ENCODE measurements at places on chromosomes 12 and 14. TPM values are rescaled to one million over a fixed set of nuclear protein-coding genes. Genes with fewer than 3 reads are reported as not detected.

- no peaks in the 10 kb centered on the region for H3K36me3 ChIP-seq
- no peaks in the 10 kb centered on the region for H3K27me3 ChIP-seq
- H3K27ac ChIP-seq, result no peak overlapping the region
- no peaks in the 10 kb centered on the region for H3K4me1 ChIP-seq
Measured at GRCh38 chr14:106493962-106494823, 967.8 kb downstream of the TMEM121 start.

DNA sequence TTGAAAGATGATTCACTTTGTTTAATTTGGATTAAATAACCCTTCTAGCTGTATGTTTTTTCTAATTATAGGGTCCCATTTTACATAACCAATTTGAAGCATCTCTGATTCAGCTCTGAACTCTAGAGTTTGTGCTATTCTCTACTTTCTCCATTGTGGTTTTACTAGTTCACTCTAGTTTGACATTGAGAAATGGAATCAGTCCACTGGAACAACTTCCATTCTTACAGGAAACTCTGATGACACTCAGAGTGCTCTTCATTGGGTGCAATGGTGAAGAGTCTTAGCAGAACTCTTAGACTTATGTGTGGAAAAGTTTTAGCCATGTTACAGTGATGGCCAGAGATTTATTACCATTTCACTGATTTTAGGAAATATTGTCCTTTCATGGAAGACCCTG, 140.7 kb downstream of the DYRK2 start:
- DNase-seq, result no peak
- no peaks in the 10 kb centered on the region for H3K4me1 ChIP-seq
- no peaks in the 10 kb centered on the region for H3K27me3 ChIP-seq
- H3K36me3 ChIP-seq, result no peaks in the 10 kb centered on the region

DNA sequence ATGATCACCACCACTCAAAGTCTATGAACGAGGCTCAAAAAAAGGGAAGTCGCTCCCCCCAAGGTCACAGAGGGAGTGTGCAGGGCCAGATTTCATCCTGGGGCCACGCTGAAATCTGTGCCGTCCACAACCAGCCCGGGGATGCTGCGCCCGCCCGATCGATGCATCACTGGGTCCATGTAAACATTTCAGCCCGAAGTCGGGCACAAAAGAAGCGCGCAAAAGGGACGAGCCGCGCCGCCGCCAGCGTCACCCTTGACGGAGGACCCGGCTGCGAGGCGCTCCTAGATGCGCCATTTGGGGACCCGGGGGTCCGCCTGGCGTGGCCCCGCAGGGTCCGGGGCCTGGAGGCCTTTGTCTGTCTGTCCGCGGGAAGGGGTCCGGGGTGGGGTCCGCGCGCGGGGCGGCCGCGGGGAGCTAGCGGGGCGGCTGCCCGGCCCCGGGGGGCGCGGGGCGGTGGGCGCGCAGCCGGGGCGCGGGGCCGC, 503 bp downstream of the FBXO21 start:
- H3K36me3 ChIP-seq, result peaks cover 16% of the 10 kb centered on the region
- no peaks in the 10 kb centered on the region for H3K4me1 ChIP-seq
- H3K27me3 ChIP-seq, result no peaks in the 10 kb centered on the region

GRCh38 chr12:84702001-84702400, 210.6 kb downstream of the SLC6A15 start:
- no peak overlapping the region for H3K4me3 ChIP-seq
- H3K27me3 ChIP-seq, result no peaks in the 10 kb centered on the region
- no peaks in the 10 kb centered on the region for H3K36me3 ChIP-seq
- no peaks in the 10 kb centered on the region for H3K4me1 ChIP-seq
- DNase-seq, result no peak

DNA sequence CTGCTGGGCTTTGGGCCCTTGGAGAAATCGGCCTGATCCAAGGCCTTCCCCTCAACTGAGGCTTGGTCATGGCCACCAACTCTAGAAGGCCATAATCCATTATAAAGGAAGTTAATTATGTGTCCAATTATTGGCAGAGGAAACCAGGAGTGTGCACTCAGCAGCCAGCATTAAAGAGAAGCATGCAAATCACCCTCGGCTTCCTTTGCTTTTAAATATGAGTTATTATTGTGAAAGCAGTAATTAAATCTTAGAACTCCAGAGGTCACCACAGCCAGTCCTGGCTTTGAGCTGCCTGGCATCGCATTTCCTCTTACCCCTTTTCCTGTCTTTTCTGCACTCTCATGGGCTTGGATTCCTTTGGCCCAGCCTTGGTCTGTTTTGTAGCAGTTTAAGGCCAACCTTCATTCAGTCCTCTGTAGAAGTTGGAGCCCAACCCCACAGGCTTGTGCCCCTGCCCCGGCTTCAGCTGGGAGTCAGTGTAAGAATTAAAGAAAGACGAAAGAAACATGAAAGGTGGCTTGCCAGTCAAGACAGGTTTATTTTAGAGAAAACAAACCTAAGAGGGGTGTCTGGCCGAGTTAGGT, 14.7 kb upstream of the KRT86 start:
- peaks cover 14% of the 10 kb centered on the region for H3K27me3 ChIP-seq
- H3K4me1 ChIP-seq, result peaks cover 8% of the 10 kb centered on the region
- no peak overlapping the region for H3K4me3 ChIP-seq
- DNase-seq, result no peak

DNA sequence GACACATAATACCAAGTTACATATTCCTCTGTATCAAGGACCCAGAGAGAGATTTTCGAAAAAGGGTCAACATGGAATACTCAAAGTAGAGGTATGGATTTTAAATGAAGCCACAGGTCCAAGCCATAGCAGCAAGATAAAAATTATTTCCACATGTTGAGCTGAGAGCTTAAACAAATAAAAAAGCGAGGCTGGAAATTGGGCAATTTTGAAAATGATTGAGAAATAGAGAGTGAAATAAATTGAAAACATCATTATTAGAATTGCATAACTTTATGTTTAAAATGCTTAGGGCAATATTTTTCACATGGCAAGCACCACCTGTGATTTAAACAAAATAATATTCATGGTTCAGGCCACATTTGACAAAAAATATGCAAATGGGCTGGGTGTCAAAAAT, 1251.0 kb upstream of the USP15 start:
- H3K4me1 ChIP-seq, result no peaks in the 10 kb centered on the region
- no peaks in the 10 kb centered on the region for H3K36me3 ChIP-seq
- DNase-seq, result no peak
- no peaks in the 10 kb centered on the region for H3K27me3 ChIP-seq

GRCh38 chr14:30450631-30451545, 108.1 kb upstream of the G2E3 start:
- H3K27ac ChIP-seq, result no peak overlapping the region
- no peaks in the 10 kb centered on the region for H3K4me1 ChIP-seq
- DNase-seq, result no peak
- no peaks in the 10 kb centered on the region for H3K36me3 ChIP-seq
- H3K27me3 ChIP-seq, result no peaks in the 10 kb centered on the region
- no peak overlapping the region for H3K4me3 ChIP-seq

DNA sequence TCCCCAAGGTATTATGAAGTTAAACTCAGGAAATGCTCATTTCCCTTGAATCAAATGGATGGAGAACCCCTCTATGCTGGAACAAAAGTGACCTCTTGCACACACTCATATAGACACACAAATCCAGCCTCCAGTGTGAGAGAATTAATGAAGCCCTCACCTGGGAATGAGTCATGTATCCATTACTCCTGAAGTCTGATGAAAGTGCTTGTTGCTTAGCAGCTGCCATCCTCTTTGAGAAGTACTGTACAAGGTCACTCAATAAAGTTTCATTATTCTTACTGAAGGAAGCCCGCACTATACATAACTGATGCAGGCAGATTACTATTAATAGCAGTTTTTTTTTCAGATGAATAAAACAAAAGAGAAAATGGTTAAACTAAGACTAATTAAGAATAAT, 102.3 kb downstream of the RERG start:
- H3K36me3 ChIP-seq, result no peaks in the 10 kb centered on the region
- H3K27ac ChIP-seq, result no peak overlapping the region
- H3K4me3 ChIP-seq, result no peak overlapping the region
- no peaks in the 10 kb centered on the region for H3K4me1 ChIP-seq

DNA sequence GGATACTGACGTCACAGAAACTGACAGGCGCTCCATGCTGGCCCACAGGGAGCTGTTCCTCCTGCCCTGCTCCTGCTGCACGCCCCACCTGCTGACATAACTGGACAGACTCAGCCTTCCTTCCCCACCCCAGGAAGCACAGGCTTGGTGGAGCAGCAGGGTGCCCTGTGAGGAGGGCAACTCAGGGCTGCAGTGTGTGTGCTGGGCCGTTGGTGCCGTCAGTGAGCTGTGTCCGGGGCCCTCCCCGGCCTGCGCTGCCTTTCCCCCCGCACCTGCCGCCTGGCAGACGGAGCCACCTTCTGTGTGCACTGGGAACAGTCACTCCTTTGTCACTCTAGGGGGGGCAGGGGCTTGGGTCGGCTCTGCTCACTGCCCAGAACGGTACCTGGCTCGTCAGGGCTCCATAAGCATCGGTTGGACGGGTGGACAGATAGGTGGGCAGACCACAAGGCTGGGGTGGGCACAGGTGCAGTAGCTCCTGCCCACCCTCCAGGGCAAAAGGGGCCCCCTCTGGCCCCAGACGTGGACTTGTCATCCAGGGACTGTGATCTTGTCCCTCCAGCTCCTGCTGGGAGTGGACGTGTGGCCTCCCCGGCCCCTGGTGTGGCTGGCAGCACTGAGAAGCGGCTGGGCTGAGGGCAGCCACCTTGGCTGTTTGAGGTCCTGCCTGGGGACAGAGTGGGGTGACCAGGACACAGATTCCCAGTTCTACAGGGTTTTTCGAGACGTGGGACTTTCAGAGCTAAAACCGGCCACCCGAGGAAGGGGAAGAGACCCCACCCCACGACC, 32.8 kb downstream of the FBRSL1 start:
- no peak overlapping the region for H3K4me3 ChIP-seq
- H3K27ac ChIP-seq, result no peak overlapping the region
- no peak for DNase-seq
- H3K4me1 ChIP-seq, result no peaks in the 10 kb centered on the region

DNA sequence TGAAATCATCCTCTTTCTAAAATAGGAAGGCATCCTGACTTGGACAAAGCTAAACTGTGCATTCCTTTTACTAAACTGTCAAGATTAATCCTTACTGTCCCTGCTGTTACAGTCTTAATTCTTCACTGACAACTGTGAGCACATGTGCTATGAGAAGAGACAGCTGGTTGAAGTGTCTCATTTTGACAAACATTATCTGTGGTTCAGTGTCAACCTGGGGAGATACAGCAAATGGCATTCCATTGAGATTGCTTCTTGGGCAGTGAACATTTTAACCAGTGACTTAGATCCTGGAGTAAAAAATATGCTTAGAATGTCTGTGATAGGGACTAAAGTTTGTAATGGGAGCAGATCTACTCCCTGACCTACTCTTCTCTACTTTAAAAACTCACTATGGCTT, 552.6 kb upstream of the ATP2B1 start:
- no peak for DNase-seq
- no peak overlapping the region for H3K27ac ChIP-seq
- no peaks in the 10 kb centered on the region for H3K36me3 ChIP-seq
- H3K27me3 ChIP-seq, result no peaks in the 10 kb centered on the region
- no peak overlapping the region for H3K4me3 ChIP-seq

- no peak for DNase-seq
- no peaks in the 10 kb centered on the region for H3K27me3 ChIP-seq
Measured at GRCh38 chr14:62118461-62118860, 356.2 kb downstream of the SNAPC1 start.

- H3K27ac ChIP-seq, result no peak overlapping the region
- no peaks in the 10 kb centered on the region for H3K36me3 ChIP-seq
- H3K4me1 ChIP-seq, result no peaks in the 10 kb centered on the region
Measured at GRCh38 chr14:59055439-59056045, 132.9 kb upstream of the DAAM1 start.

- no peaks in the 10 kb centered on the region for H3K36me3 ChIP-seq
- H3K4me1 ChIP-seq, result no peaks in the 10 kb centered on the region
- H3K27ac ChIP-seq, result no peak overlapping the region
- DNase-seq, result peak; percentile 59
- no peaks in the 10 kb centered on the region for H3K27me3 ChIP-seq
Measured at GRCh38 chr12:112386726-112387125, 4.5 kb upstream of the HECTD4 start.

- H3K36me3 ChIP-seq, result no peaks in the 10 kb centered on the region
- no peak for DNase-seq
- H3K27ac ChIP-seq, result no peak overlapping the region
- H3K4me1 ChIP-seq, result no peaks in the 10 kb centered on the region
Measured at GRCh38 chr12:107519906-107520859, 165.4 kb upstream of the PWP1 start.

GRCh38 chr12:55688716-55689655, 18.7 kb downstream of the ITGA7 start:
- H3K36me3 ChIP-seq, result peaks cover 56% of the 10 kb centered on the region
- no peak overlapping the region for H3K27ac ChIP-seq
- H3K4me1 ChIP-seq, result peaks cover 6% of the 10 kb centered on the region

- no peaks in the 10 kb centered on the region for H3K27me3 ChIP-seq
- DNase-seq, result no peak
- no peak overlapping the region for H3K4me3 ChIP-seq
- no peak overlapping the region for H3K27ac ChIP-seq
Measured at GRCh38 chr14:98321841-98322240, 950.2 kb downstream of the BCL11B start.

DNA sequence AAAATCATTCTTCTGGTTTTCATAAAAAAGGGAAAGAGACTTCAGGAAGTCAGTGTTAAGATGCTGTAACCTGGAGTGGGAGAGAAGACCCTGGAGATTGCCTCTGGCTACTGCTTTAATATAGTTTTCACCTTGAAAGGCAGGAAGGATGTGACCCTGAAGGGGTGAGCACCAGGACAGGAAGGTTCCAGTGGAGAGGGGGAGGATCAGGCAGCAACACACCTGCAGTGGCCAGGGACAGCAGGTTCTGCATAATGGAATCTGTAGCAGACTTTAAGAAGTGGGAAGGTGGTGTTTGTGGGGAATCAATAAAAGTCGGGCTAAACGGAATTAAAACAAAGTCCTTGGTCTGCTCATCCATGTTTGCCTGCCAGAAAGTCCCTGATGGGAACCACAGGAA, 6.3 kb upstream of the HEATR5A start:
- H3K27ac ChIP-seq, result no peak overlapping the region
- H3K36me3 ChIP-seq, result no peaks in the 10 kb centered on the region
- H3K4me1 ChIP-seq, result no peaks in the 10 kb centered on the region
- no peak overlapping the region for H3K4me3 ChIP-seq
- no peaks in the 10 kb centered on the region for H3K27me3 ChIP-seq
- no peak for DNase-seq

- H3K4me3 ChIP-seq, result no peak overlapping the region
- no peaks in the 10 kb centered on the region for H3K4me1 ChIP-seq
- no peaks in the 10 kb centered on the region for H3K27me3 ChIP-seq
- no peak overlapping the region for H3K27ac ChIP-seq
- no peaks in the 10 kb centered on the region for H3K36me3 ChIP-seq
- no peak for DNase-seq
Measured at GRCh38 chr12:18250313-18250916, 10.9 kb upstream of the PIK3C2G start.

Gene RNASE2
- 2.9 TPM for total RNA-seq
